Epithelial cell of esophagus (primary cell): ENCODE measurements at places on chromosomes 3 and 15.
A peak's percentile ranks its signal among the peaks of the same experiment; 100 is the strongest.

DNA sequence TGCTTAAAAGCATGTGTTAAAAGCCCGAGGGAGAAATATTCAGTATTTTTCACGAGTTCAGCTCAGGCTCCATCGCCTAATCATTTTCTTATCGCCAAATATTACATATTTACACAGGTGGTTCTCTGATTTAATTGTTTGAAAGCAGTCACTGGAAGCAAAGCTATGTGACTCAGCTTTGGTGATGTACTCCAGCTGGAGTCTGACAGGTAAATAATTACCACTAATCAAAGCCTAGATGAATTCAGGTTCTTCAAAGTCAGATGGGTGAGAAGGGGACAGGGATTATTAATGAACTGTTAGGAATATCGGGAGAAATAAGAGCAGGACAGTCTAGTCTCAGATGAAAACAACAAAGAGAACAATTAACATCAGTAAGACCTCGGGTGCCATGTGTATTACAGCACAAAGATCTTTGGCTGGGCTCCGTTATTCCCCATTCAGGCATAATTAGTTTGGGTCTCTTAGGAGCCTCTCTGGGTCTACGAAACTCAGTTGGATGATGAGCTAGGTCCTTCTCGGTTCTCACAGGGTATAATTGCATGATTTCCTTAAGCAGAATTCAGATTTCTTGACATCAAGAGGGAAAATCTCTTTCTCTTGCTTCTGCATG, 331.7 kb upstream of the ADAMTS9 start:
- peak; percentile 15 for DNase-seq

GRCh38 chr15:89448825-89449224, 47.6 kb downstream of the RHCG start:
- no peak for DNase-seq

DNA sequence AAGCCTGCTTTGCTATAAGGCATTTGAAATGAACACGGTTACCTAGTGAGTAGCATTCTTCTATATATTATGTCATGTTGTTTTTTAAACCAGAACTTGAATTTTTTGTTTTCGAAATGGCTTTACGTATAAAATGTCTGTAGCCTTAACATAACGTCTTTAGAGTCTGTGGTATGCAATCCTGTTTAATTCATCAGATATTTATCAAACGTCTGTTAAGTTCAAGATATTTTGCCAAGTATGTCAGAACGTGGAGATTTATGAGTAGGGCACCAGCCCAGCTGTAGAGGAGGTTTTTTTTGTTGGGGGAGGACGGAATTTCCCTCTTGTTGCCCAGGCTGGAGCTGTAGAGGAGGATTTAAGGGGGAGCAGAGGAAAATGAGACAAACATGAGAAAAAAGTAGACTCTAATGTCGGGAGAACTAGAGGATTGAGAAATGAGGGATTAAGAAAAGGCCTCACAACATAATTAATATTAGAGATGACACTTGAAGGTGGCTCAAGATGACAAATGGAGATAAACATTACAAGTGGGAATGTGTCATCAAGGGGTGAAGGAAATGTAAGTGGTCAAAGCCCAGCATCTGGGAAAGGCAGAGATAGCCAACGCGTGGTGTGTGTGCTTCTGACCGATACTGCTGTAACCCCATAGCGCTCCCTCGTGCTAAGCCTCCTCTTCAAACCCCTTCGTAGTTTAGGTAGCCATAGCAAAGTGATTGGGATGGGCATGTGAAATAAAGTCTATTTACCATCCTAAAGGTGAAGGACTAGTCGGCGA, 154.0 kb upstream of the GOLGA6L4 start:
- no peak for DNase-seq

DNA sequence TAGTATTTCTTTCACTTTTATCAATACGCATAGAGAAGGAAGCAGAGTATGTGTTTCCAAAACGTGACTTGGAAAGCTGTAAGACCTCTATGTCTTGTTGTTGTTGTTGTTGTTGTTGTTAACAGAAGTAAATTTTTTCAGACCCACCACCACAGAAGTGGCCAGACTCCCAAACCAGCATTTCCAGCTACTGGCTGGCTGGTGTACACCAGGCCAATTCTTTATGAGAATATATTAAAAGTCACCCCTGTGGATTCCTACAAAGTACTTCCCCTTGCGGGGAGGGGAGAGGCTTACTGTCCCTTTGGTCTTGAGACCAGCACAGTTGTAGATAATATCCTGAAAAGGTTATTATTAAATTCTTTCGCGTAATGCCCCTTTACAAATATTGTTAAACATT, 1.6 kb upstream of the FOXP1 start:
- DNase-seq = no peak

- DNase-seq = peak; percentile 91
These were observed at the start of gene ZNF35 for GRCh38 chr3:44648564-44649229. ZNF35 (plus strand) TSS chr3:44648732; CDS start chr3:44651068, 2,336 bp downstream.

- no peak for DNase-seq
These were observed 107.4 kb upstream of the CBLB start for GRCh38 chr3:105976196-105976595.

DNA sequence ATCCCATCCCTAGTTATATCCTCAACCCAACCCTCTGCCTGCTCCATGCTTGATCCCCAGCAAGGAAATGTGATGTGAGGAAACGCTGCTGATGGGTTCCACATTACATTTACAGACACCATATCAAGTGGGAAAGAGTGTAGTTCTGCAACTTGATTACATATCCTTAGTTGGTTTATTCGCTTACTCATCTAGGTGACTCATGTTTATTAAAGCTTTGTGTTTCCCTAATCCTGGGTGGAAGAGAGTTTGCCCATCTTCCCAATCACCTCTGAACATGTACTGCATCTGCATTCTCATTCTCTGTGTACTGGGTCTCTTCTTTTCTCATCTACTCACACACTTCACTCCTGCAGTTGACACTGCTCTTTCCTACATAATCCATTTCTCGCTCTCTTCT, 91.7 kb upstream of the PDZRN3 start:
- DNase-seq = peak; percentile 81

- DNase-seq = no peak
These were observed 37.2 kb downstream of the ANKDD1A start for GRCh38 chr15:64948916-64949315.

DNA sequence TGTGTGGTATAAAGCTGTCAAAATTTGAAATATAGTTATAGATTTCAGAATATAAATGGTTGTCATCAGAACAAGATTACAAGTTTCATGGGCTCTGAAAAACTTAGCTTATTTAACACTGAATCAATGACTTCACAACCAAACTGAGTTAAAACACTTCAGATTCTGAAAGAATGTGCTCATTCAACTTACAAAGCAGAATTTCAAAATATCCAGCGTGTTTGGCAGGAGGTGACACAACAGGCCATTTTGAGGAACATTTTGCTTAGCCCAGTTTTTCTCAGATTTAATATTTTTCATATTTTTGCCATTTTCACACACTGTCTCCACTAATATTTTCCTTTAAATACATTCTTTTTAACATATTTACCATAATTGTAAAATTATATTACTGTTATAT, 781.1 kb downstream of the TUSC7 start:
- DNase-seq = no peak

DNA sequence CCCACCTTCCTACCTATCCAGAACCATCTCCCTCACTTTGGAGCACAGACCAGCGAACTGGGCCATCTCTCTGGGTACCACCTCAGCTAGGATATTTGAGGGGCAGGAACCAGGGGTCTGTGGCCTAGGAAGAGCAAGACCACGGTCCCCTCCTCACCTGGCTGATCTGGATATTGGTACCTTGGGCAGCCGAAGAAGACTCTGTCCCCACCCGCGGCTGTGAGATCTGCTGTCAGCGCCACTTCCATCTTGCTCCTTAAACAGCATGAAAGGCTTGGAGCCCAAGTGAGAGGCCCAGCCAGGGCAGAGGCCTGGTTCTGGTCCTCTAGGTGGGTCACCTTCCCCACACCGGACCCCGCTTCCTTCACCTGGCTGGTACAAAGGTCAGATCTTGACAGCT, 26.6 kb downstream of the SEC61A1 start:
- DNase-seq = no peak

DNA sequence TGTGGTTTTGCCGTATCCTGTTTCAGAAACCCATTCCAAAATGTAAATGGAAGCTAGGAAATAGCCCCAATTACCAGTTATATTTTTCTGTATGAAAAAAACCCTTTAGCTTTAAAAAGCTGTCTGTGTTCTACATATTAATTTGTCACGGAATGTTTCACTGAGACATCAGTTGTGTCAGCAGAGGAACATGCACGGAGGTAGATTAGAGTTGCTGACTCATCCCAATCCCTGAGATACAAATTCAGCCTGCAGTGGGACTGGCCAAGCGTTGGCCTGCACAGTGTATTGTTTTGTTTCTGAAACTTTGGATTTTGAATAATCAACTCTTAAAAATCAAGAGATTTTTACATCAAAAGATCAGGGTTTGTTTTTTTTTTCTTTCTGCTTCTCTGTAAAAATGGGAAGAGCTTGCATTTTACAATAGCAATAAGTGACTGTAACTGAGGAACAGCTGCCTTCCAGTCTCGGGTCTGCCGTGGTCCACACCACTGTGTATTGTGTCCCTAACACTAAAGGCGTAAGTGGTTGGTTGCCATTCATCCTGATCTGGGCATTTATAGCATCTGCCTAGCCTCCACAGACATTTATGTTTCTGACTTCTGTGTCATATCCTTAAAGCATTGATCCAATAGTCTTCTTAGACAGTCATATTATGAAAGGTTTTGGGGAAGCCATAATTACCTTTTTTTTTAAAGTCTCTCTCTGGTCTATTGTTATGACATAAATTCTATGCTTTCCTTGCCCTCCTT, 218.1 kb downstream of the ADAMTSL3 start:
- DNase-seq = peak; percentile 78

GRCh38 chr15:71379893-71380292, 264.6 kb downstream of the THSD4 start:
- DNase-seq = no peak

GRCh38 chr3:16392065-16392464, 121.4 kb downstream of the RFTN1 start:
- DNase-seq = no peak

GRCh38 chr3:62145086-62145757, 228.1 kb downstream of the FEZF2 start:
- DNase-seq = peak; percentile 74

GRCh38 chr3:61032991-61033390, 218.3 kb downstream of the FHIT start:
- no peak for DNase-seq

- peak; percentile 7 for DNase-seq
These were observed 71.9 kb downstream of the DCUN1D1 start for GRCh38 chr3:182908471-182908870.

DNA sequence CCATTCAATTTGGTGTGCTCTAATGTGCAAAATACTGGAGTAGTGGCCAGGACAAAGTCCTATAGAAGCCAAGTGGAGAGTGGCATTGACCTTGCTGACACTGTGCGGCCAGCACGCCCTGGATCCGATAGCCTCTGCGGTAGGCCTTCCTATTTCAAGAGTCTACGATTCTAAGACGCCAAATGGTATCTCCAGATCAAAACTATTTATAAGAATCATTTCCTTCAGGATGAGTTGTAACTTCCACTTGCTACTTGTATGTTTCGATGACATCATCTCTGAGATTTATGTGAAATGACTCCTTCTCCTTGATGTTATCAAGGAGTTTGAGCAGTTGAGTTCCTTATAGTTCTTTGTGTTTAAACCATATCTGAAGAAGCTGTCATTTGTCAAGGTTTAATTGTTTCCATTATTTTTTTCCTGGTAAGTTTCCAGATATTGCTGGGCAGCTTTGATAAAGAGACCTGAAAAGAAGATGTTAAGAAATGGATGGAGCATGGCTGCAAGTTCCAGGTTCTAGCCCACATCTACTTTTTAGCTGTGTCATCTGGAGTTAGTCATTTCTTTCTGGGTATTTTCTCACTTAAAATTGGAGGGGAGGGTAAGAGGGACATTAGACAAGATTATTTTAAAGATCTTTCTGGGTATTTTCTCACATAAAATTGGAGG, 71.8 kb downstream of the TMEM44 start:
- peak; percentile 38 for DNase-seq

- DNase-seq = peak; percentile 88
These were observed 41.9 kb downstream of the LIPC start for GRCh38 chr15:58473724-58474123.

GRCh38 chr3:161987933-161988332, 491.3 kb downstream of the OTOL1 start:
- DNase-seq = no peak

DNA sequence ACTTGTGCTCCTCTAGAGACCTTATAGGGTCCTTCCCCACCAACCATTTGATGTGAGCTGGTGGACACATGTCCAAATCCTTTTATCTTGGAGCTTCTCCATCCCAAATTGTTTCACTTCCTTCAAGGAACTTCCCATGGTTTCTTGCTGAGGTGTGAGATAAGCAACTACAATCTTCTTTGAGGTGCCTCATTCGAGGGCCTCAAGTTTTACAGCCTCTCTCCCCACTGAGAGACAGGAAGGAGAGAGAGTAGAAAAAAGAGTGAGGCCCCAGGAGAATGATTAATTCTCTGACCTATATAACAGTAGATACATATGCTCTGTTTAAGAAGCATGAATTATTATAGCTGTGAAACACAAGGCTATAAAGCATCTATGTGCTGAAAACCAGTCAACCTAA, 70.5 kb downstream of the SUMF1 start:
- no peak for DNase-seq

GRCh38 chr3:127366383-127366782, 78.5 kb upstream of the PRR20G start:
- DNase-seq = no peak

GRCh38 chr15:40929660-40930429, 705 bp downstream of the DLL4 start:
- peak; percentile 47 for DNase-seq

- DNase-seq = no peak
These were observed 54.0 kb downstream of the LHFPL4 start for GRCh38 chr3:9499455-9500107.

DNA sequence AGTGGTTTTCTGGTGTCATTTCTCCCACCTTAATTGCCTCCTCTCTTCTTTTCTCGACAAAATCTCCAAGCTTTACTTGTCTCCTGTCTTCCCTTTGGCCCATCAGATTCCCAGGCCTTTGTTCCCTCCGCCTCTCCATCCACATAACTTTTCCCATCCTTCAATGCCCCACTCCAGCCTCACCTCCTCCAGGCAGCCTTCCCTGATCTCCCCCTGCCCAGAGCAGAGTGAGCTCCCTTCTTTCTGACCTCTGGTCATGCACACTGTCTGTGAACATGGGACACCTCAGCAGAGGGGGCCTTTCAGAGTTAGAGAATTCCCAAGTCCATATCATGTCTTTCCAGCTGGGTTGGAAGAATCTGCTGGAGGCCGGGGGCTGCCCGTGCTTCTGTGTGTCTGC, 14.6 kb upstream of the SSUH2 start:
- no peak for DNase-seq

DNA sequence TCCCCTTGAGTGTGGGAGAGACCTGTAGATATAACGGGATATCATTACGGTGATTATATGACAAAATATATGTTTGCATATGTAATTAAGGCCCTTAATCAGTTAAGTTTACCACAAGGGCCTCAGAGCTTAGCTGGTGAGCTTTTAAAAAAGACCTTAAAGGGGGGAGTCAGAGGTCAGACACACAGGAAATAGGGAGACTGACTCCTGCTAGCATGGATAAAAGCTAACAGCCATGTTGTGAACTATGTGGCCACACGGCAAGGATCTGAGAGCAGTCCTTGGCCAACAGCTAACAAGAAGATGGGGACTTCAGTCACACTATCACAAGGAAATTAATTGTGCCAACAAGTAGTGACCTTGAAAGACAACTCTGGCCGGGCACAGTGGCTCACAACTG, 3.1 kb downstream of the STAG1 start:
- DNase-seq = no peak

- no peak for DNase-seq
These were observed 17.5 kb downstream of the CIDEC start for GRCh38 chr3:9862391-9863057.

- DNase-seq = no peak
These were observed 108.5 kb upstream of the NLGN1 start for GRCh38 chr3:173289072-173289471.
